Thoracic aorta (tissue), 2 donors: ENCODE measurements at places on chromosomes 13 and 19.

DNA sequence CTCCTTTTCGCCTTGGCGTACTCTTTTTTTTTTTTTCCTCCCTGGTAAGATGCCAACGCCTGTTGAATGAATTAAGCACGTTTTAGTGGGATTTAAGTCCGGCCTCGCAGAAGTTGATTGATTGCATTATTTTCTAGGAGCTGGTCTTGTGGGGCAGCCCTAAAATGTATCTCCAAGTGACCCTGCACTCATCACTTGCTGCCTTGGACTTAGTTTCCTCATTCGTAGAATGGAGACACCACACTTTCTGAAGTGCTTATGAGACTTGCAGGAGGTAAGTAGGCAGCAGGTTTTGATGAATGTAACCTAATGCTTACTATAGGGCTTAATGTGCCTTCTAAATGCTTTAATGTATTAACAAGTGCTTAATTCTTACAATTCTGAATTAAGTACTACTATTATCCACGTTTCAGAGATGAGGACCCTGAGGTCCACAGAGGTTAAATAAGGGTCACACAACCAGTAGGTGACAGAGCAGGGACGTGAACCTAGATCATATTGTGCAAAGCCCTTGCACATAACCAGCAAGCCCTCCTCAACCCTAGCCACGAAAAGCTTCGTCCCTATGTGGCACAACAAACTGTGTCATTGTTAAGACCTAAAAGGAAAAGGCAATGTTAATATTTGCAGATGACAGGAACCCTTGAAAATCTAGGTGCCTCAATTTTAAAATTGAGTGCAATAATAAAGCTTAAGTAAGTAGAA lies 514 bp upstream of the ARGLU1 start:
- no peak for DNase-seq

GRCh38 chr13:45851171-45851921 lies at the start of gene SIAH3:
Gene SIAH3 (minus strand): TSS chr13:45851753. CDS start chr13:45851629, 124 bp downstream.
- no peak for DNase-seq

DNA sequence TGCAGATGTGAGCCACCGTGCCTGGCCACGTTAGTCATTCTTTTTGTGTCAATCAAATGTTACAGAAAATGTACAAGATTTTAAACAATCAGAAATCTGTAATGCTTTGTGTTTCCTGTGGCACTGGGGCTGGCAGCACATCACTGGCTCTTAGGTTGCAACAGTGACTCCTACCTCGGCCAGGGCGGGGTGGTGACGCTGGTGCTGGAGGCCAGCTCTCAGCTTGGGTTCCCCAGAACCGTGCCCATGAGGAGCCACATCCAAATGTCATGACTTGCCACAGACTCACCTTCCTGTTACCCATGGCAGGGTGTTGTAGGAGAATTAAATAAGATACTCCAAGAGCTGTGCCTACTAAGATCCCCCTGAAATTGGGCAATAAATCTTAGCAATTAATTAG lies 161.7 kb downstream of the TEX29 start:
- DNase-seq = no peak

DNA sequence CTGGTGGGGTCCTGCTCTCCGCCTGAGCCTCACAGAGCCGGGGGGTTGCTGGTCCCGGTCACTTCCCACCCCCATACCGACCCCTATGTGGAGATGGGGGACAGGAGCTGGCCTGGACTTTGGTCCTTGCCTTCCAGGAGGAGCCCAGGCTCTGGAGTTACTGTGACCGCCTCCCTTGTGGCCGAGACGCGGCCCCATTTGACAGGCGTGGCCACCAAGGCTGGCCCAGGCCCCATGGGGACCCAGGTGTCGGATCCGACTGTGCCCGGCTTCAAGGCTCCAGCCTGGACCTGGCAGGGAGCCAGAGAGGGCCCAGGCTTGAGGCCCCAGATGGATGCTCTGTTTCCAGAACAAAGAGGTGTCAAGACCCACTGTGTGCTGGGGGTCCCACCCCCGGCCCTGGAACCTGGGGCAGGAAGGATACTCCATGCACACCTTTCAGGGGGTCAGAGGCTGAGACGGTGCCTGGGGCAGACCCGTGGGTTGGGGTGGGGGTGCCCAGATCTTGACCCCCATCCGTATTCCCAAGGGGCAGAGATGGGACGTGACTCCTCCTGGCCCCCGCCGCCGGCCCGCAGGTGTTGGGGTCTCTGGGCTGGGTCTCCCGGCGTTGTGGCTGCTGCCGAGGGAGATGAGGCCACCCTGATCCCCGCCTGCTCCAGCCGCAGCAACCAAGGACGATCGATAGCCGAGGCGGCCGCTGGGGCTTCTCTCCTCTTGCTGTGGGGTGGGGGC lies 47.8 kb upstream of the TCF3 start:
- no peak for DNase-seq

DNA sequence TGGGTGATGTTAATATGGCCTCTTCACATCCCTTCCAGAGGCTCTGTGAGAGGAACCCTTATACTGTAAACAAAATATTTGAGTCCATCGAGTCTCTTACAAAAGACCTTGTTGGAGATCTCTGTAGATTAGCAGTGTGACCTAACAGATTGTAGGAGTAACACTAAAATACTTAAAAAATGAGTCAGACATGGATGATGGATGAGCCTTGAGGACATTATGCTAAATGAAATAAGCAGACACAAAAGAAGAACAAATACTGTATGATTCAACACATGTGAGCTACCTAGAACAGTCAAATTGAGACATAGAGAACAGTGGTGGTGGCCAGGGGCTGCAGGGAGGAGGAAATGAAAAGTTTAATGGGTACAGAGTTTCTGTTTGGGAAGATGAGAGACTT lies 152.2 kb upstream of the UBL3 start:
- DNase-seq = no peak

GRCh38 chr13:21355304-21355703 lies 103.8 kb downstream of the ZDHHC20 start:
- DNase-seq = no peak

DNA sequence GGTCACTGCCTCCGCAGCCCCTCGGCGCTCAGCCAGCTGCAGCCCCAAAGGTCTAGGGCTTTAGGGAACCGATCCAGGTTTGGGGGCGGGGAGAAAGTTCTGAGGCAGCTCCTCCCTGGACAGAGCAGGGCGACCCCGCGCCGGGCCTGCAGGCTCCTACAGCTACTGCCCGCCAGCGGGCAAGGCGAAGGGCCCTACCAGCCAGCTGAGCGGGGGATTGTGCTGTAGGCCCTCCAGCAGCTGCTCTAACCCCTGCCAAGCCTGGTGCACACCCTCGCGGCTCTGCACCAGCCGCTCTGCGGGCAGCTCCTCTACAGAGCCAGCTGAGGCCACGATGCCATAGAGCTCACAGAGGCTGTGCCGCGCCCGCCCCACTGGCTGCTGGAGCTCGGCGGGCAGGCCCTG lies 14.0 kb downstream of the PLIN4 start:
- no peak for DNase-seq

DNA sequence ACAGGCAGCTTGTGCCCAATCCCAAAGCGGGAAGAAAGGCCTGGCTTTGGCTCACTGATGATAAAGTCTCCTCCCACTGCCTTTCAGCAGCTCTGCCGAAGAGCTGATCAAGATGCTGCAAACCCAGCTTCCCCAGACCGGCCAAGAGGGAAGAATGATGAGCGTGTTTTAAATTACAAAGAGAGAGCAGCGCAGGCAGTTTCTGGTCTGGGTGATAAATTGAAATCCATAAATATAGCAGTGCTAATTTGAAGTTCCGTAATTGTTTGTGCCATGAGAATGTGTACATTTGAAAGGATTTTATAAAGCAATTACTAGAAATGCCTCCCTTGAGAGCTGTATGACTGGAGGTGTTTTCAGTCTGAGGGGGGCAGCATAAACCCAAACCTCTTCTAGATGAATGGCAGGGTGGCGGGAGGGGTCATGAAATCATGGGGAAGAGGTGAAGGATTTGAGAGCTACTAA lies 171.8 kb downstream of the STK24 start:
- DNase-seq = no peak

DNA sequence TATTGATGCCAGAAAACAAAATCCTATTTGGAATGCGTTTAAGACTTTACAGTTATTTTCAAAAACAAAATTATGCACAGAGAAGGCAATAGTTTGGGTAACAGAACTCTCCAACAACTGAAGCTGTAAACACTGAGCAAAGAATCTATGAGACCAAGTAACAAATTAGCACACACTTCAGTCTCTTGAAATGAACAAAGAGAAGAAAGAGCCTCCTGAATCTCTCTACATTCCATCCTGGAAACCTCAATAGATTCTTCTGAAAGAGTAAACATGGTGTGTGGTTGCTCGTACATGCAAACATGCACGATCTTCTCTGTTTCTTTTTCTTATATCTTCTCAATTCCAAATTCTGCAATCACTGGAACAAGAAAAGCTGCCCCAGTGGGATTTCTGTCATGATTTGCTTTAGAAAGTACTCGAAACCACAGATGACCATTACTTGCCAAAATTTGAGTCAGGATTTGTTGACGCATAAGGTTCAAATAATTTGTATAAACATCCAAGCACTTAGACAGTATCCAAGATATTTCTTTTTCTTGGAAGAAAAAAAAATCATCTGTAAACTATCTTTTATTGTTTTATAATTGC lies 137.9 kb upstream of the DACH1 start:
- no peak for DNase-seq

GRCh38 chr13:106241974-106242953 lies 293.2 kb downstream of the EFNB2 start:
- no peak for DNase-seq

GRCh38 chr13:44307255-44307654 lies 66.4 kb upstream of the SERP2 start:
- DNase-seq = no peak

GRCh38 chr19:6413721-6414643 lies 10.6 kb downstream of the KHSRP start:
- DNase-seq = no peak

DNA sequence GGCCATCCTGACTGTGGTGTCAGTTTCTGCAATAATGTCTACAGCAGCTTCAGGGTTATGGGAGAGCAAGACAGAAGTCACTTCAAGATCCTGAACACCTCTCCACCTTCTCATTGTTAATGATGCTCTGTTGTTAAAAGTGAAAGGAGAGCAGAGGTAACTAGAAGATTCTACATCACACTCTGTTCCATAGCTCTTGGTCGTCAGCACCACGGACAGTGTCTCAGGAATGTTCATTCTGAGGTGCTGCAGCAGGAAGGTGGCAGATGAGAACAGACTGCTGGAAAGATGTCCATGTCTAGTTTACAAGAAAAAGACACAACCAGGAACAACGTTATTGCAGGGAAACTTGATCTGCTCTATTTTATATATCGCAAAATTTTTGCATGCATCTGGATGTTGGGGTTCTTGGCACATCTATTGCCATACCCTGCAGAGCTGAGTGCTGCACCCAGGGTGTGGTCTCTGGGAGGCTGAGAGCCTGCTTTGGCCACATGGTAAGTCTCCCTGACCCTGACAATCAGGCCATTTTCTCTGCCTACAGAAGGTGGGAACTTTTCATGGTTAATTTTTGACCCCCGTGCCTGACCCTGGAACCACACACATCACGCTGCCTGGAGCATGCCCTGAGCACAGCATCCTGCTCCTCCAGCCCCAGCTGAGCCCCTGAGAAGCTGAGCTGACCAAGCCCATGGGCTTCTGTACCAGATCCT lies 12.7 kb downstream of the CEACAM21 start:
- DNase-seq = no peak

- no peak for DNase-seq
These were observed 40.8 kb upstream of the TPP2 start for GRCh38 chr13:102555914-102556553.

DNA sequence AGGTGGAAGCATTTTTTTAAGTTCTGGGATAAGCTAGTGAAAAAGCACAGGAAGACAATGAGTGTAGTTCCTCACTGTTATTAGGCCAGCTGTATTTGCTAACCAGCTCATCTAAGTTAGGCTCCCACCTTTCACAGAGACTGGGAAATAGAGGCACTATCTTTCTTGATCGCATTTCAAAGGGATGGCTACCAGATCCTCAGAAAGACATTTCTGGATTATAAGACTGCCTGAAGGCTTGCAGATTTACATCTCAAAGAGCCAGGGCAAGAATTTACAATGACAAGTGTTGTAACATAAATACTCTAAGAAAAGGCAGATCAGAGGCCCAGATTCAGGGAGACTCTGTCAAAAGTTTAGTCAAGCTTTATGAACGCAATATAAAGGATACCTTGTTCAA lies 1005.5 kb downstream of the PCDH9 start:
- DNase-seq = no peak

DNA sequence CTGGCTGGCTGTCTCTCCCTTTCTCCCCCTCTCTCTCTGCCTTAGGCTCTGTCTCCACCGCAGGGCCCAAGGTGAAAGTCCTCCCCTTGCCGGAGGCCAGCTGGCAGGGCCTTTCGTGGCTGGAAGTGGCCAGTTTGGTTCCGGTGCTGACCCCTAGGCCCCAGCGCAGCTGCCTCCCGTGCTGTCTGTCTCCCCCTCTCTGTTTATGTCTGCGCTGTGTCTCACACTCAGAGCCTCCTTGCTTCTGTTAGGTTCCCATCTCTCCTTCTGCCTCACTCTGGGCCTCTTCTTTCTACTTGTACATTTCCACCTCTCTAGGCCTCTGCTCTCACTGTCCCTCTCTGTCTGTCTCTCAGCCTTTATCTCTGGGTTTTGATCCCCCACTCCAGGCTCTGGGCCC lies 13.1 kb downstream of the CCDC97 start:
- no peak for DNase-seq

DNA sequence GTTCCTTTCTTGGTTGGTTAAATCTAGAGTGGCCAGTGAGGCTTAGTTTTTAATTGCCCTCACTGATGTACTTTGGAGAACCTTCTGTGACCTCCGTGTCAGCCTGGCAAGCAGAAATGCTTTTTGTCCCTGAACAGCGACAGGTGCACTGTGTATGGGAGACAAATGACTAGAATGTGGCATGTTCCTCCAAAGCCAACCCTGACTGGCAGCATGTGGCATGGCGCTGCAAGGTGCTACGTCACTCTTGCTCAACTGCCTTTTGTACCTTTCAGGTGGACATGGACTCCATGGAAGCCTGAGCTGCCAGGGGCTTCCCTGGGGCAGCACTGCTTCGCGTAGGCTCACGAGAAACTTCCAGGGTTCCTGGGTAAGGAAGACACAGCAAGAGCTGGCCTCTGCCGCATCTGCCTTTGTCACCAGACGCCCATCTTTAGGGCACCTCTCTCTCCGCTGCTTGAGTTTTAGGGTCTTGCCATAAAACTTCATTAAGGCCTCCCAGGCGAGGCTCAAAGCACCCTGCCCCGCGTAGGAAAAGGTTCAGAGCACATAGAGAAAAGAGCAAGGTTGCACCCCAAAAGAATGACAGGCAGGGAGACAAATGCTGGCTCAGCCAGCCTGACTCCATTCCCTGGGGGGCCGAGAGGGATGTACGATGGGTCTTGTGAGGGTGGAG lies 167.1 kb upstream of the SOX1 start:
- DNase-seq = no peak

DNA sequence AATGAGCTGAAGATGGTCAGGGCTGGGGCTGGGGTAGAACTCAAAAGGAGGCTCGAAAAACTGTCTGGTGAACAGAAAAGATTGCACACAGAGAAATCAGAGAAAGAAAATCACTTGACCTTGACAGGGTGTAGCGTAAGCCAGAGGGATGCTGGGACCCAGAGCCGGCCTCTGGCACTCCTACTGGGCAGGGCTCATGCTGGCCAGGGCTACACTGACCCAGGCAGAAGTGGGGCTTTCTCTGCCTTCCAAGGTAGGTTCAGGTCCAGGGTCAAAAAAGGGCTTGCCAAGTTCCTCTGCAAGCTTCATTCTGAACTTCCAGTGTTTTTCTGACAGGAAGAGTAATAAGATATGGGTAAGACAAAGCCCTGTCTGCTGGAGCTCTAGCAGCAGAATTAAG lies 56.2 kb downstream of the LATS2 start:
- no peak for DNase-seq

- no peak for DNase-seq
These were observed 117.7 kb downstream of the TBC1D4 start for GRCh38 chr13:75364131-75364713.
